ENCODE measurements at places on chromosomes 1 and 21. TPM values are rescaled to one million over a fixed set of nuclear protein-coding genes. Genes with fewer than 3 reads are reported as not detected.

The OBSCN gene
- 58.9 TPM for polyA plus RNA-seq

DNA sequence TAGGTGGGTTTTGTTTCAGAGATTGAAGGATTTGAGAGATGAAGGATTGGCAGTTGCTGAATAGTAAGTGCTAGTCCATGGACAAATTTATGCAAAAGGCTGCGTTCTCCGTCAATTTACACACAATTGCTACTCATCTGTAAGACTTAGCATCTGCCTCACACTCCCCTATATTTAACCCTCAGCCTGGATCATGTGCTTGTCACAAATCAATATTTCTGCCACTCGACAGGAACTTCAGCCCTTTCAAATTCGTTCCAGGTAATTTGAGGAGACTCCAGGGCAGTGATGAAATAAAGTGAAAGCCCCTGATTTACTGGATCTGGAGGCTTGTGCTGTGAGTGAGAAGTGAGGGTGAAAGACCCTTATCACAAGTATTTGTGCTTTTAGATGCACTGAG is 105.6 kb upstream of the UBE2U start:
- no peak overlapping the region for H3K27ac ChIP-seq
- no peaks in the 10 kb centered on the region for H3K36me3 ChIP-seq
- H3K27me3 ChIP-seq: no peaks in the 10 kb centered on the region
- H3K4me3 ChIP-seq: no peak overlapping the region
- no peak for DNase-seq

The ANGPTL3 gene
- polyA plus RNA-seq: 12.3 TPM

The HSD3B2 gene
- 0.72 TPM for polyA plus RNA-seq

The WNT3A gene
- not detected for polyA plus RNA-seq

The LORICRIN gene
- polyA plus RNA-seq: not detected

The HMGCS2 gene
- 71.7 TPM for polyA plus RNA-seq

DNA sequence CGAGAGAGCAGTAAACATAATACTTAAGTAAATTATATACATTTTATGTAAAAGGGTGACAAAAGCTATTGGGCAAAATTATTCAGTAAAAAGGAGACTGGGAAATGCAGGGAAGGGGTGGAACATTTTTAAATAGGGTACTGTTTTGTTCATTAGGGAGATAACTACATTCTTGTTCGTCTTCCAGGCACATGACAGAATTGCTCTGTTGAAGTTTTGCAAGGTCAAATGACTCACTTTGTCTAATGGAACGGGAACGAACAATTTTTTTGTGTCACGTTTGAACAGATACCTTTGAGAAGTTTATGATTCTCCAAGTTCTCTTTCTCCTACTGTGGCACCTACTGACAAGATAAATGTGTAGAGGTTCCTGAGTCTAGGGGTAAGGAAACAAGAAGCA is 382.3 kb upstream of the ZRANB2 start:
- no peak overlapping the region for H3K4me3 ChIP-seq
- no peaks in the 10 kb centered on the region for H3K4me1 ChIP-seq
- no peak for DNase-seq
- H3K36me3 ChIP-seq: no peaks in the 10 kb centered on the region
- H3K27ac ChIP-seq: no peak overlapping the region

GRCh38 chr1:233372218-233373120 is 44.9 kb downstream of the MAP3K21 start:
- H3K4me1 ChIP-seq: no peaks in the 10 kb centered on the region
- H3K4me3 ChIP-seq: no peak overlapping the region
- H3K36me3 ChIP-seq: peaks cover 4% of the 10 kb centered on the region
- no peak overlapping the region for H3K27ac ChIP-seq
- no peaks in the 10 kb centered on the region for H3K27me3 ChIP-seq
- DNase-seq: no peak

DNA sequence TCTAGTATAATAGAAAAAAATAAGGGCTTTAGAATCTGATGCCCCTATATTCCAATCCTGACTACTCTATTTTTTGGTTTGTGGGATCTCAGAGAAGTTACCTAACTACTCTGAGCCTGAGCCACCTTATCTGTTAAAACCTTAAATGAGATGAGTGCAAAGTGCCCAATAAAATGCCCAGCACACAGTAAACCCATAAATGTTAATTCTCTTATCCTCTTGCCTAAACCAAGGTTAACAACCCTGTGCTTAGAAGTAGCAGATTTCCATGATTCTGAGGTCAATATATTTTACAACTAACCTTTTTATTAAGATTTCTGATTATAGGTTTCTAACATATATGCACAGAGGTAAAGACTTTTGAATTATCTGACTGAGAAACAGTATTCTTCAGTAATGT is 35.8 kb downstream of the DOCK7 start:
- H3K4me3 ChIP-seq: no peak overlapping the region
- no peak overlapping the region for H3K27ac ChIP-seq
- H3K36me3 ChIP-seq: peaks cover 4% of the 10 kb centered on the region
- H3K4me1 ChIP-seq: no peaks in the 10 kb centered on the region

- no peak for DNase-seq
- no peaks in the 10 kb centered on the region for H3K27me3 ChIP-seq
- no peak overlapping the region for H3K4me3 ChIP-seq
Observed at GRCh38 chr1:65198096-65198495, 50.1 kb downstream of the AK4 start.

The OR2T11 gene
- polyA plus RNA-seq: not detected

GRCh38 chr1:226679853-226680516 is 59.1 kb downstream of the ITPKB start:
- H3K36me3 ChIP-seq: no peaks in the 10 kb centered on the region
- H3K4me3 ChIP-seq: peak overlapping the region; percentile 48
- H3K27me3 ChIP-seq: no peaks in the 10 kb centered on the region
- H3K27ac ChIP-seq: peak overlapping the region; percentile 57

The ATAD3A gene
- 20.1 TPM for polyA plus RNA-seq

The RPTN gene
- not detected for polyA plus RNA-seq

- peaks cover 8% of the 10 kb centered on the region for H3K4me1 ChIP-seq
- H3K36me3 ChIP-seq: no peaks in the 10 kb centered on the region
- peaks cover 6% of the 10 kb centered on the region for H3K27me3 ChIP-seq
- H3K27ac ChIP-seq: no peak overlapping the region
- DNase-seq: no peak
- no peak overlapping the region for H3K4me3 ChIP-seq
Observed at GRCh38 chr1:180918519-180918918, 5.8 kb downstream of the KIAA1614 start.

DNA sequence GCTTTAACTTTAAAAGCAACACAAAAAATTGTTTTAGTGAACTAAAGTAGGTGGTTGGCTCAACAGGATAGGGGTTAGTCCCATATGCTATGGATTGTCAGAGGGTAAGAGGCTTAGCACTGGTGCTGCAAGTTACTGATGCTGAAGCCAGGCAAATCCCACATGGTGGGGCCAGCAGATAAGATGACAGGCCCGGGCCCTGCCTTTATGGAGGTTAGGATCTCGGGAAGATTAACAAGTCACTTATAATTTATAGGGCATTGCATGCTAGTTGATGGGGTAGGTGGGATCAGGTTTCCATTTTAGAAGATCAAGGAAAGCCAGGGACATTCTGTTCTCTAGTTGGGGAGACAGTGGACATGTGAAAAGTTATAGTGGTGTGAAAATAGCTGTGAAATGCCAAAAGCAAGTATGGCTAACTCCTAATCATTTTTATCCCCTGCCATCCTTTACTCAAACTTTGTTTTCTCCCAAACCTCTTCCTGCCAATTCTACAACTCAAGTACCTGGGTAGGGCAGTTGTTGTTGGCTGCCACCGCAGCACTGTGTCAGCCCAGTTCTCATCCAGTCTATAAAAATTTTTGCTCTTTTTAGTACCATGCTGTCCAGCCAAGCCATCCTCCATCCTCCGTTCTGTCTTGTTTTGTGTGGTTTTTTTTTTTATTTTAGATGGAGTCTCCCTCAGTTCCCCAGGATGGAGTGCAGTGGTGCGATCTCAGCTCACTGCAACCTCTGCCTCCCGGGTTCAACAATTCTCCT is 10.3 kb downstream of the CHAF1B start:
- H3K36me3 ChIP-seq: peaks cover 6% of the 10 kb centered on the region
- DNase-seq: no peak
- no peaks in the 10 kb centered on the region for H3K27me3 ChIP-seq
- no peak overlapping the region for H3K4me3 ChIP-seq

DNA sequence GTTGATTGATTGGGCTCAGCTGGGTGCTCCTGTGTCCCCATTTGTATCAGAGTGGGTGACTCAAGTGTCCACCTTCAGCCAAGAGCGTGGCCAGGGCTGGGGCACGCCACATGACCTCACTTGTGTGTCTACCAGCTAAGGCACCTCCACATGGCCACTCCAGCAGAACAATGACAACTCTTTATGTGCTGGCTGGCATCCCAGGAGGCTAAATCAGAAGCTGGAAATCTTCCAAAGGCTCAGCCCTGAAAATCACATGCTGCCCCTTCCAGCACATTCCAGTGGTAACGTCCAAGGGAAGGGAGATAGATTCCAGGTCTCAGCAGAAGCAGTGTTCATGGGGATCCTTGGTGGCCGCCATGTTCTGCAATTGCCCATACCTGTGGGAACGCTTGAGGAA is 585.5 kb downstream of the AJAP1 start:
- no peak overlapping the region for H3K4me3 ChIP-seq
- no peaks in the 10 kb centered on the region for H3K4me1 ChIP-seq
- no peak overlapping the region for H3K27ac ChIP-seq
- no peaks in the 10 kb centered on the region for H3K36me3 ChIP-seq

GRCh38 chr1:179042087-179042486 is 16.4 kb downstream of the FAM20B start:
- no peaks in the 10 kb centered on the region for H3K4me1 ChIP-seq
- no peak overlapping the region for H3K4me3 ChIP-seq
- peaks cover 3% of the 10 kb centered on the region for H3K36me3 ChIP-seq
- DNase-seq: no peak
- H3K27me3 ChIP-seq: no peaks in the 10 kb centered on the region

DNA sequence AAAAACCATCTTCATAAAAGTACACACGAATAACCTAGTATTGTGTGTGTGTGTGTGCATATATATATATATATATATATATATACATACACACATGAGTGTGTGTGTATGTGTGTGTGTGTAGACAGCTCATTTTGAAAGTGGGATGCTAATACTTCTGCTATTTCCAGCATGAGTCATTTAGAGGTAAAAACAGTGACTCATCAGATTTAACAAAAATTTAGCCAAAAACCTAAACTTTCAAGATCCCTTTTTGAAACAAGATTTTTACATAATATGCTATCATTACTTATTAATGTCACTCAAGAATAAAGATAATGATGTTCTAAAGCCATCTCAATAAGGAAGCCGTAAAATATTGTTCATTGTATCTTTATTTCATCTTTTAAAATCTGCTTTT is 35.6 kb upstream of the ADGRL4 start:
- H3K27ac ChIP-seq: no peak overlapping the region
- no peaks in the 10 kb centered on the region for H3K36me3 ChIP-seq
- no peaks in the 10 kb centered on the region for H3K27me3 ChIP-seq
- DNase-seq: no peak

GRCh38 chr1:66769512-66770229 is 17.4 kb downstream of the DYNLT5 start:
- no peaks in the 10 kb centered on the region for H3K36me3 ChIP-seq
- H3K27me3 ChIP-seq: no peaks in the 10 kb centered on the region
- no peak for DNase-seq
- H3K27ac ChIP-seq: no peak overlapping the region

The EBNA1BP2 gene
- 53.1 TPM for polyA plus RNA-seq

The MYBPHL gene
- 13.8 TPM for polyA plus RNA-seq

Measured in large intestine (tissue), 12 donors.